ENCODE measurements at places on chromosomes 13 and 19. TPM values are rescaled to one million over a fixed set of nuclear protein-coding genes. Genes with fewer than 3 reads are reported as not detected.
A peak's percentile ranks its signal among the peaks of the same experiment; 100 is the strongest.

The OSCAR gene
- total RNA-seq, result 0.36 TPM

The TYROBP gene
- not detected for total RNA-seq

The DCT gene
- total RNA-seq, result not detected

The POGLUT2 gene
- total RNA-seq, result 3.7 TPM

GRCh38 chr19:50509366-50509765, 1.6 kb downstream of the JOSD2 start:
- DNase-seq, result no peak

- DNase-seq, result peak; percentile 23
These were observed 6.9 kb upstream of the CEACAM5 start for GRCh38 chr19:41701401-41702075.

- no peak for DNase-seq
These were observed 9.9 kb upstream of the MEIS3 start for GRCh38 chr19:47429140-47429793.

DNA sequence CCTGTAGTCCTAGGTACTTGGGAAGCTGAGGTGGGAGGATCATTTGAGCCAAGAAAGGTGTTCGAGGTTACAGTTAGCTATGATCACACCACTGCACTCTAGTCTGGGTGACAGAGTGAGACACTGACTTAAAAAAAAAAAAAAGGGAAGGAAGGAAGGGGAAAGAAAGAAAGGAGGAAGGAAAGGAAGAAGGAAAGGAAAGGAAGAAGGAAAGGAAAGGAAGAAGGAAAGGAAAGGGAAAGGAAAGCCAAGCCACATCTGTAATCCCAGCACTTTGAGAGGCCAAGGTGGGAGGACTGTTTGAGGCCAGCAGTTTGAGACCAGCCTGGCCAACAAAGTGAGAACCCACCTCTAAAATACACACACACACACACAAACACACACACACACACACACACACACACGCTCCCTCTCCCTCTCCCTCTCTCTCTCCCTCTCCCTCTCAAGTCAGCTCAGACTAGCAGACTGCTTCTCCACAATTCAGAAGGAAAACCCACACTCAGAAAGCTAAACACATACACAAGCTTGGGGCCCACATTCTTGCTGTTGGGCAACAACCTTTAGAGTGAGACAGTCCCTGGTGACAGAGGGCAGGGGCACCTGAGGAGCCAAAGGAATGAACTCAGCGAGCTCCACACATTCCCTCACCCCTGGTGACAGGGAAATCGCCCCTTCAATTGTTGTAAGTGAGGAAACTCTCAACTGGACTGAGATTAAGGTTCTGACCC, 2.7 kb downstream of the ZNF709 start:
- DNase-seq, result no peak

DNA sequence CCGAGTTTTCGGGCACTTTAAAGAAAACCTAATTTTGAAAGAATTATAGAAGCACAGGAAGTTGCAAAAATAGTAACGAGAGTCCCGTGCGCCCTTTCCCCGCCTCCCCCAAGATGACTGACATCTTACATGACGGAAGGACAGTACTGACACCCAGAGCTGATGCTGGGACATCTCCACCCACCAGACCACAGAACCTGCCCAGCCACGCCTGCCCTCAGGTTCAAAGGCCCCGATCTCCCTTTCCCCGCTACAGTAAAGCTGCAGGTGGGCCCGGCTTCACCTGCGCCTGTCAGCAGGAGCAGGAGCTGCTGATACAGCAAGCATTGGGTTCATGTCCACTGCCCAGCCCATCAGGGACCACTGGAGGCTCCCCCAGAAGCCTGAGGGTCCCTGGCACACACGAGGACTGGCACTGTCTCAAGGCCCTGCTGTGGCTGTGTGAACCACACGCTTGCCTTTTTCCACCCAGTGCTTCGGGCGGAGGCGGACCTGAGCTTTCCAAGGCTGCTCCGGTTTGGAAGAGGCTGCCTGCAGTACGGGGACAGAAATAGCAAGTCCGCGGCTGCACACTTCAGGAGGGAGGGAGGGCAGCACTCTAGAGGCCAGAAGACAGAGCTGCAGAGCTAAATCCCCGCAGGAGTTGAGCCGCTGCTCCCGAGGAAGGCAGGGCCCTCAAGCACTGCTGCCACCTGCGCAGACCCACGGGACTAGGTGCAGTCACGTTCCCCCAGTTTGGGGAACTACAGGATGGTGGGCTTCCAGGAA, 8.7 kb downstream of the MAP2K2 start:
- peak; percentile 83 for DNase-seq

GRCh38 chr13:62173958-62174357, 758.3 kb upstream of the PCDH20 start:
- no peak for DNase-seq

- no peak for DNase-seq
These were observed 1437.7 kb upstream of the PCDH9 start for GRCh38 chr13:68667863-68668262.

- no peak for DNase-seq
These were observed 122.6 kb downstream of the KCTD15 start for GRCh38 chr19:33919291-33919690.
